ENCODE measurements at places on chromosomes 6 and 20.
A peak's percentile ranks its signal among the peaks of the same experiment; 100 is the strongest.

DNA sequence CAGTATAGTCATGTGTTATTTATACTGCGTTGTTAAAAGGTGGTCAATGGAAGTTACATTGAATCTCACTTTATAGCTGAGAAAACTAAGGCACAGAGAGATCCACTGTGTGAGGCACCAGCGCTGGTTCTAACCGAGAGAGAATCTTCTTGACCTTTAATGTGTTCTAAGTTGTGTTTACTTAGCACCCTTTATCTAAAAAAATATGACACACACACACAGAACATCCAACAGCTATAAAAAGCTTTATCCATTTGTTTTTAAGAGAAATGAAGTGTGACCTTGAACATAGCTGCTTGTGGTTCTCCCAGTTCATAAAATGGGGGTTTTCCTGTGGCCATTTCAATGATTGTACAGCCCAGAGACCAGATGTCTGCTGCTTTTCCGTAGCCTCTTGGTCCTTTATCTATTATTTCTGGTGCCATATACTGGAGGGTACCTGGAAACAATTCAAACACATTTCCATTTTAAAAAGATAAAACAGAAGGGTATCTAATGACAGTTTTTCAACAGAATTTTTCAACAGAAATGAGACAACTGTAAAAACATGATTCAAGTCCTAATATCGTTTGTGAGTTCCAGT is 54.8 kb upstream of the MAP7 start:
- no peak for DNase-seq

DNA sequence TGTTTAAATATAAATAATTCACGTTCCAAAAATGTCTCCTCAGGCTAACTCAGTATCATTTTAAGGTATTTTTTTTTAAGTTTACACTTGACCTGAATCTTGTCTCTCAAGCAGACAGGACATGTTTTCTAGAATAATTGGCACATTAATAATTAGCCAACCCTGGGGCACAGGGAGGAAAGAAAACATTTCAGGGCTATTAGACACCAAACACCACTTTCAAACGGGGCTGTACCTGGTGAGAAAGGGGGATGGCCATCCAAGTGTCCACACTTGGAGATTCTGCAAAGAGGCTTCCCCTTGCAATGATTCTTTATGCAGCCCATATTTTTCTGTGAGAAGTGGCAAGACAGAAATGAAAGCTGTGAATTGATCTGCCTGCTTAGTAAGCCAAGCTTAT is 560.8 kb downstream of the CD109 start:
- no peak for DNase-seq

GRCh38 chr6:24149836-24150235 is 23.8 kb downstream of the NRSN1 start:
- no peak for DNase-seq

- no peak for DNase-seq
Observed at GRCh38 chr6:143333081-143333480, 117.4 kb downstream of the ADAT2 start.

DNA sequence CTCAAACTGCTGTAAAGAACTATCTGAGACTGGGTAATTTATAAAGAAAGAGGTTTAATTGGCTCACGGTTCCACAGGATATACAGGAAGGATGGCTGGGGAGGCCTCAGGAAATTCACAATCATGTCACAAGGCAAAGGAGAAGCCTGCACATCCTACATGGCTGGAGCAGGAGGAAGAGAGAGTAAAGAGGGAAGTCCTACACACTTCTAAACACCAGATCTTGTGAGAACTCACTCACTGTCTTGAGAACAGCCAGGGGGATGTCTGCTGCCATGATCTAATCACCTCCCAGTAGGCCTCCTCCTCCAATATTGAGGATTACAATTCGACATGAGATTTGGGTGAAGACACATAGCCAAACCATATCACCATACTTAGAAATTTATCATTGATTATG is 1307.0 kb upstream of the GJE1 start:
- DNase-seq, result no peak

- DNase-seq, result no peak
Observed at GRCh38 chr6:93549868-93550267, 130.5 kb upstream of the EPHA7 start.

DNA sequence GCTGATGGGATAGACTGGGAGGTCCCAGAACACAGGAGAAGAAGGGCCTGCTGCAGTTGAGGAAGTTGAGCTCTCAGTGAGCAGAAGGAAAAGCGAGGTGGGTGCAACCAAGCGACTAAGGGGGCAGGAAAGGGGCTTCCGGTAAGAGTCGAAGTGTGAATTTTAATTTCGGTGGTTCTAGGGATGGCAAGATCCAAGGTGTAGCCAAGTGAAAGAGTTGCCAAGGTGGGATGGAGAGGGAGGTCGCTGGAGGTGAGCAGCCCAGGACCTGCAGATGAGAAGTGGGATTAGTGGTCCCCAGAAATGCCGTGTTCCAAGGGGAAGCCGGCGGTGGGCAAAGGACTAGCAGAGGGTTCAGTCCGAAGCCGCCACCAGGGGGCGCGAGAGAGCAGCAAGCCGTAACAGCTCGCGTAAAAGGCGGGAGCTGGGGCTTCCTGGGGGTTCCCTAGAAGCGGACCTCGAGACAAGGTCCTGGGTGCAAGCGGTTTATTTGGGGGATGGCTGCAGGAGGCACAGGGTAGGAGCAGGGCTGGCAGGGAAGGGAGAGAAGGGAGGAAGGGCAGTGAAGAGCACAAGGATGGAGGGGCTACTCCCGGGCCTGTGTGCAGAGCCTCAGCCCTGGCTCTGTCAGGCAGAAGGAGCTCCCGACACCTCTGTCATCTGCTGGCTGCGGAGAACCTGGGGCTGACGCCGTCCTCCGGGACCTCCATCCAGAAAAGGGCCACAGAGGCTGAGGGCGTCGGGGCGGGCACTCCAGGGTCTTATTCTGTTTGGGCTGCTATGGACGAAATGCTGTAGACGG is 103.6 kb downstream of the PAX1 start:
- DNase-seq, result peak; percentile 17

GRCh38 chr20:20412750-20413149 is 44.8 kb downstream of the INSM1 start:
- DNase-seq, result no peak

DNA sequence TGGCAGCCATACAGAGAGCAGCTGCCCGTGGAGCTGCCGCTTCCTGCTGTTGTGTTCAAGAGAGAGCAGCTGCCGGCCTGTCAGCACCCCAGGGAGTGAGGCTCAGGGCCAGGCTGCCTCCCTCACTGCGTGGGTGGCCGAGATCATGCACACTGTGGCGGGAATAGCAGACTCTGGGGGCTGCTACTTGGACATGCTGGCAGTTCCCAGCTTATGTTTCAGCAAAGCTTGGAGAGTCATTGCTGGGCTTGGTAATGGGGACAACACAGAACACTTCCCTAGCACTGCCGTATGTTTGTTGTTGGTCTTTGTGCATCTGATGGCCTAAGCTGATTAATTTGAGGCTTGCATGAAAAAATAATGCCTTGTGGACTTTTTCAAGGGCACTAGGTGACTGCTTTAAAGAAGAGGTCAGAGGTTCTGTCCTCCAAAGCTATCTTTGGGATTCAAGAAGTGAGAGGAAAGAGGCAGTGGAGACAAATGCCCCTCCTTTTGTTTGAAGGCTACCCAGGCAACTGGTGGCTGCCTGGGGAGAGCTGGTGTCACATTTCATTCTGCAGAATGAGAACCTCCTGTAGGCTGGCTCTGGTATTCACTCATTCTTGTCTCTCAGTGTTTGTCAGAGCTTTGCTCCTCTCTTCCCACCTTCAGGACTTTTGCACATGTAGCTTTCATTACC is 18.8 kb downstream of the MRAP2 start:
- no peak for DNase-seq
